ENCODE measurements at places on chromosomes 6 and 20. TPM values are rescaled to one million over a fixed set of nuclear protein-coding genes. Genes with fewer than 3 reads are reported as not detected.

GRCh38 chr6:13260831-13261230, 67.5 kb downstream of the TBC1D7 start:
- no peak for DNase-seq

GRCh38 chr20:36109251-36109947, 45.1 kb upstream of the EPB41L1 start:
- DNase-seq, result no peak

GRCh38 chr20:10863337-10864060, 189.7 kb upstream of the JAG1 start:
- DNase-seq, result no peak

- no peak for DNase-seq
Observed at GRCh38 chr20:25654487-25654886, 30.7 kb upstream of the NANP start.

- DNase-seq, result no peak
Observed at GRCh38 chr20:5947276-5947675, 3.1 kb downstream of the TRMT6 start.

DNA sequence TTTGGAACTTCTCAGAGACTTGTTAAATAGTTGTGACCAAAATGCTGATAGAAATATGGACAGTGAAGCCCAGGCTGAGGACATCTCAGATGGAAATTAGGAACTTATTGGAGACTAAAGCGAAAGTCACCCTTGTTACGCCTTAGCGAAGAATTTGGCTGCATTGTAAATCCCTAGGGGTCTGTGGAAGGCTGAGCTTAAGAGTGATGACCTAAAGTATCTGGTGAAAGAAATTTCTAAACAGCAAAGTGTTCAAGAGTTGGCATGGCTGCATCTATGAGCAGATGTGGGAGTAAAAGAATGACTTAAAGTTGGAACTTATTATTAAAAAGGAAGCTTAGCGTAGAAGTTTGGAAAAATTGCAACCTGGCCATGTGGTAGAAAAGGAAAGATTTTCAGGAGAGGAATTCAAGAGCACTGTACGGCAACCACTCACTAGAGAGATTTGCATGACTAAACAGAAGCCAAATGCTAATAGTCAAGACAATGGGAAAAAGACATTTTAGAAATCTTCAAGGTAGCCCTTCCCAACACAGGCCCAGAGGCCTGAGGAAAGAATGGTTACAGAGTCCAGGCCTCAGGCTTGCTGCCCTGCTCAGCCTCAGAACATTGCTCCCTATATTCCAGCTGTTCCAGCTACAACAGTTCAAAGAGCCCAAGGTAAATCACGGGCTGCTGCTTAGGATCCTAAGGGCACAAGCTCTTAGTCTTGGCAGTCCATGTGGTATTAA, 61.6 kb upstream of the TNFRSF21 start:
- no peak for DNase-seq

DNA sequence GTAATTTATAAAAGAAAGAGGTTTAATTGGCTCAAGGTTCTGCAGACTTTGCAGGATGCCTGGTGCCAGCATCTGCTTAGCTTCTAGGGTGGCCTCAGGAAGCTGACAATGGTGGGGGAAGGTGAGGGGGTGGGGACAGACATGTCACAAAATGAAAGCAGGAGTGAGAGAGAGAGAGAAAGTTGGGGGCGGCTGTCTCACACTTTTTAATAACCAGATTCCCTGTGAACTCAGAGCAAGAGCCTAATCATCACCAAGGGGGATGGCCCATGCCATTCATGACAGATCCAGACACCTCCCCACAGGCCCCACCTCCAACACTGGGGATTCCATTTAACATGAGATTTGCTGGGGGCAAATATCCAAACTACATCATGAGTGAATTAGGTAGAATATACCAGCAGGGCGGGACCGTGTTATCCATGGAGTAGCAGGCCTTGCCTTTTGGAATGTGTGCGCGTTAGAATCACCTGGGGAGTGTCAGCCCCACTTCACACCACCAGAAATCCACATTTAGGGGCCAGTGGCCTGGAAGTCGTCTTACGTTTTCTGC, 258.8 kb downstream of the CDH4 start:
- no peak for DNase-seq

DNA sequence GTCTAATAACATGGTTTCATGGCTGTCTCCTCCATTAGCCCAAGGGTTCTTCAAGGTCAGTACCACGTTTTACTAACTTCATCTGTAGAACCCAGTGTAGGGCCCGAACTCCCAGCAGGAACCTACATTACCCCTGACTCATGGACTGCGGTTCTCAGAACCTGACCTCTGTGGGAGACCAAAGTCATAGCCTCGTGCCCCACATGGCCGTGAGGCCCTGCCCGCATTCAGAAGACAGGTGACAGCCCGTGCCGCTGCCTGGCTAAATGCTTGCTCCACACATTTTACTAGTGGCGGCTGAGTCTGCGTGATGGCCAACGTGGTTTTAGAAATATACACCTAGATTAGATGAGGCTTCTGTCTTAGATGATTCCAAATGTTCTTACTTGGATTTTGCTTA, 94.9 kb downstream of the CDH4 start:
- DNase-seq, result no peak

The PNPLA1 gene
- 0.25 TPM for total RNA-seq

The RNF217 gene
- 0.12 TPM for total RNA-seq

The NCR2 gene
- total RNA-seq, result not detected

The RNF114 gene
- total RNA-seq, result 132 TPM

All from CD4-positive, CD25-positive, alpha-beta regulatory T cell (primary cell).